ENCODE measurements at places on chromosomes 6 and 20. TPM values are rescaled to one million over a fixed set of nuclear protein-coding genes. Genes with fewer than 3 reads are reported as not detected.
A peak's percentile ranks its signal among the peaks of the same experiment; 100 is the strongest.

Gene RGL2
- 45.5 TPM for total RNA-seq

DNA sequence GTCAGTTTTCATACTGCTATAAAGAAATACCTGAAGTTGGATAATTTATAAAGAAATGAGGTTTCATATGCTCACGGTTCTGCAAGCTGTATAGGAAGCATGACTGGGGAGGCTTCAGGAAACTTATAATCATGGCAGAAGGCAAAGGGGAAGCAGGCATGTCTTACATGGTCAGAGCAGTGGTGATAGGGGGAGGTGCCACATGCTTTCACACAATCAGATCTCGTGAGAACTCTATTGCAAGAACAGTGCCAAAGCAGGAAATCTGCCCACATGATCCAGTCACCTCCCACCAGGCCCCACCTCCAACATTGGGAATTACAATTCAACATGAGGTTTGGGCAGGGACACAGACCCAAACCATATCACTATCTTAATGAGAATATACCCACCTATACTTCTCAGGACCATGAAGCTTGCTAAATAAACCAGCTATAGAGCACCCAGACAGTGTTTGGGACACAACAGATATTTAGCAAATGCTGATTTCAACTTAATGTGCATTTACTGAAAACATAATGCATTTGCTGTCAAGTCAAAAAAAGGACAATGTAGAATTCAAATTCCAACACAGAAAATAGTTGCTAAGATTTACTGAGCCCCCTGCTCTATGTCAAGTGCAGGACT lies 63.8 kb downstream of the TNFRSF21 start:
- no peak for DNase-seq

DNA sequence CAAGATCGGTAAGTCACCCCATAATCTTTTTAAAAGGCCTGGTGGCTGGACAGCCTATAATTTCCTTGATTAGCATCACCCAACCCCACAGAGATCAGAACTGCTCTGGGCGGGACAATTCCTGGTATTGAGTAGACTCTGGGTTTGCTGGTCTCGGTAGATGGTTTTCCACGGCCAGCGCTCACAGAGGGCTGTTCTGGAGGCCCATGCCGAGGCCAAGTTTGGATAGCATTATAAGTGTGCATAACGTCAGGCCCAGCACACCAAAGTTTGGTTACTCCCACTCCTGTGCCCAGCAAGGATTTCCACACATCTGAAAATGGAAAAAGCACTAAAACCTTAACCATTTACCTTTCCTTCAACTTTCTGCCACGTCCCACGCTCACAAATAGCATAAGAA lies 104.7 kb upstream of the RREB1 start:
- DNase-seq: no peak

Gene COL19A1
- total RNA-seq: not detected

DNA sequence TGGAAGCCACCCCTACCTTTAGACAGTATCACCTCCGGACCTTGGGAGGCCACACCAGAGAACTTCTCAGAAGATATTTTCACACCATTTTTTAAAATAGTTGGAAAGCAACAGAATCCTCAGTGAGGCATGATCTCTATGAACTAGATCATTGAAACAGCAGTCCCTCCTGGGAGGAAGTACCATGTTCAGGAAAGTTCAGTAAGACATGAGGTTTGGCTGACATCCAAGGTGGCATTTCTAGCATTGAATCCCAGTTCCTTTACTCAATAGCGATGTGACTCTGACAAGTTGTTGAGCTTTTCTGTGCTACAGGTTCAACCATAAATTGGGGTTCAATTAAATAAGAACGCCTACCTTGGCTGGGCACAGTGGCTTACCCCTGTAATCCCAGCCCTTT lies 169.0 kb downstream of the TBC1D7 start:
- no peak for DNase-seq

DNA sequence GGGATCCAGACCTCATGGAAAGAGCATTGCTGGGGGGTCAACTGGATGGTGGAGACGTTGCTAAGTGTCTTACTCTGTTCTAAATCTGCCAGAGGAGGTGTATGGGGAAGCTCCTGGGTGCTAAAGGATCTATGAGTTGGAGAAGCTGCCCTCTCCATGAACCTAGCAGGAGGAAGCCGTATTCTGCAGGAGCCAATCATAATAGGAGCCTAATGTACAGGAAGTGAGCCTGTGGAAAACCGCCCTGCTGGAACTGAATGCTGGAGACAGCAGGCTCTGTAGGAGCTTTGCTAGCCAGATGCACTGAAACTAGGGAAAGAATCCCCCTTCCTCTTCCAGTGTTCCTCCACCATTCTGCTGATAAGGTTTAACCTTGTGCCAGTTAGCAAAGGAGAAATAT lies 10.9 kb downstream of the CASP8AP2 start:
- no peak for DNase-seq

- DNase-seq: no peak
Observed at GRCh38 chr20:37416100-37416847, 70.3 kb downstream of the SRC start.

DNA sequence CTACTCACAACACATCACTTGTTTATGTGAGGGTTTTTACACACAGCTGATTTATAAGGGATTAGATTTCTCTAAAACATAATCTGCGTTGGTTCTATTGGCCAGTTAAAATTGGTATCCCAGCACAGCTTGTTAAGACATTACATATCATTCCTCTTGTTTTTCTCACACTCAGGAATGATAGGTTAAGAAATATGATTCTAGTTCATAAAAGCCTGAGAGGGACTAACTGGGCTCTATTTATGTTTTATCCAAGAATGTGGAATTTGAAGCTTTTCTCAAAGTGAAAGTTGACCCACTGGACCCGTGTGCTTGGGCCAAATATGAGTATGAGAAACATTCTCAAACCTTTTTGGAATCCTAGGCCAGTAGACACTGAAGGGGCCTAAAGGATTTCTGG lies 117.3 kb downstream of the TMEM170B start:
- DNase-seq: no peak

DNA sequence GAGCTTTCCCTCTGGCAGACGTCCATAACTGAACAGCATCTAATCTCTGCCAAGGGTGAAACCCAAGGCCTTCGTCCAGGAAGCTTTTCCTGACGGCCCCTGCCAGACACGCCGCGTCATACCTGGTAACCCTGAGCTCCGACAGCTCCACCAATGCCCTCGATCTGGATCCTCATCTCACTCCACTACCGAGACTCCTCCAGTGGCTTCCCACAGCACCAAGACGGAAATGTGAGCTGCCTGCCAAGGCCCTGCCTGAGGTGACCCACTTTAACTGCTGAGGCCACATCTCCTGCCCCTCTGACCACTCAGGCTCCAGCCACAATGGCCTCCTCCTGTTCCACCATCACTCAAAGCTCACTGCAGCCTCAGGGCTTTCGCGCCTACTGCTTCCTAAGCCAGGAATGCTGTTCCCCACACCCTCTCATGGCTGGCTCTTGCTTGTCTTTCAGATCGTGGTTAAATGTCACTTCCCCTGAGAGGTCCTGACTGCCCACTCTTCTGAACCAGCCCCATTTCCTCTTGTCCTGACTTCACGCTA lies 143.2 kb downstream of the PREX1 start:
- no peak for DNase-seq

- no peak for DNase-seq
Observed at GRCh38 chr20:33827634-33828325, 16.6 kb downstream of the CHMP4B start.

GRCh38 chr20:46144432-46145025 lies 26.4 kb downstream of the CD40 start:
- DNase-seq: no peak

DNA sequence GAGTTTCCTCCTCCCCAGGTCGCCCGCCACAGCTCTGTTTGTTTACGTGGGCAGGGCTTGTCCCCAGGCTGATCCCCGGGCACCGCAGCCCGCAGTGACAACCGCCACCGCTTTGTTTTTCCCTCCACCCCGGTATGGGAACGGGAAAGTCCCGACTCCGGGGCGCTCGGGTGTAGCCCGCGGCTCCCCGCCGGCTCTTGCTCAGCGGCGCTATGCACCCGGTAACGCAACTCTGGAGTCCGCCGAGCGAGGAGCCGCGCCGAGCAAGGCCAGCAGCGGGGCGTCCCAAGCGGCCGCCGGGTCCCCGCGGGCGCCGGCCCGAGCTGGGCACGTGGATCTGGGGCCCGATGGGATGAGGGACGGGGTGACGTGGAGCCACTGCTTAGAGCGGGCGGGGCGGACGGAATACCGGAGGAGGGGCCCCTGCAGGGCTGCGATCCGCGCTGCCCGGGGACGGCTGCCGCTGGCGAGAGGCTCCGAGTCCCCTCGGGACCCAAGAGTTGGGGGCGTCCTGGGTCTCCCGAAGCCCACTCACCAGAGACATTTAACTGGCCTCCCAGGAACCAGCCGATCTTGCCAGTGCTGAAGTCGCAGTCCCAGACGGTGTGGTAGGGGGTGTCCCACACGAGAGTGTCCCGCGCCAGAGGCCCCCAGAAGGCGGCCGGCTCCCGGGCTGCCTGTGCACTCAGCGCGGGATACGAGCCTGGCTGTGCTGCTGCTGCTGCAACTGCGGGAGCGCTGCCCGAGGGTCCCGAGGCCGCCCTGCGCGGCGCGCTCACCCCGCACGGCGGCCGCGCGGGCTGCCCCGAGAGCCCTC lies 497 bp downstream of the ACSS1 start:
- DNase-seq: no peak

- DNase-seq: no peak
Observed at GRCh38 chr6:31972709-31973350, 892 bp upstream of the DXO start.

Gene ZC3H12D
- not detected for total RNA-seq

- DNase-seq: no peak
Observed at GRCh38 chr6:41277605-41278004, 8.9 kb downstream of the TREM1 start.

Gene ANKRD66
- not detected for total RNA-seq

Gene CEBPB
- 105 TPM for total RNA-seq

DNA sequence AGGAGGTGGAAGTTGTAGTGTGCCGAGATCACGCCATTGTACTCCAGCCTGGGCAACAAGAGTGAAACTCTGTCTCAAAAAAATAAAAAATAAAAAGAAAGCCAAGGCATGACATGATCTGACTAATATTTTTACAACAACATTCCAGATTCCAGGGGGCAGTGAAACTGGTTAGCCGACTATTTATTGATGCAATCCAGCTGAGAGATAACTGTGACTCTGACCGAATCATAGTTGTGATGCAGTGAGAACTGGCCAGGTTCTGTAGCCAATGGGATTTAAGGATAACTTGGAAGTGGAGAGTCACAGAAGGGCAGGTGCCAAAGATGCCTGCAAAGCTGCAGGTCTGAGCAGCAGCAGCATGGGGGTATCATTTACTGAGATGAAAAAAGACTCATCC lies 82.9 kb upstream of the TSHZ2 start:
- peak; percentile 10 for DNase-seq

DNA sequence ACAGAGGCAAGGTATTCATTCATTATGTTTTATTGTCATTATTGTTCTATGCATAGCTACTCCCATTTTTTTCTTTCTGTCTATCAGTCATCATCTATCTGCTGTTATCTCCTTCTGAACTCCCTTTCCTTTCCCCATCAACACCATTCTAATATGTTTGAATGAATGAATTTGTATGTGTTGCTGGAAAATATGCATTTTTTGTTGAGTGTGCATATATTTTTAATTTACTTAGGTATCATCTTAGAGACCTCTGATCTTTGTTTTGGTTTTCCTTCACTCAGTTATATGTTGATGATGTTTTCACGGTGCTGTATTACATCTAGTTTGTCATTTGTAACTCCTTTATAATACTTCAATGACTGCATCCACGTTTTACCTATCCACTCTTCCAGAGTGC lies 12.1 kb upstream of the PRL start:
- no peak for DNase-seq

- DNase-seq: peak; percentile 81
Observed at GRCh38 chr20:32465092-32465900, 107.2 kb downstream of the ASXL1 start.

GRCh38 chr20:38304845-38305447 lies 990 bp downstream of the BPI start:
- DNase-seq: no peak

Gene C6orf118
- total RNA-seq: 0.04 TPM

Gene PAK5
- 0.17 TPM for total RNA-seq

DNA sequence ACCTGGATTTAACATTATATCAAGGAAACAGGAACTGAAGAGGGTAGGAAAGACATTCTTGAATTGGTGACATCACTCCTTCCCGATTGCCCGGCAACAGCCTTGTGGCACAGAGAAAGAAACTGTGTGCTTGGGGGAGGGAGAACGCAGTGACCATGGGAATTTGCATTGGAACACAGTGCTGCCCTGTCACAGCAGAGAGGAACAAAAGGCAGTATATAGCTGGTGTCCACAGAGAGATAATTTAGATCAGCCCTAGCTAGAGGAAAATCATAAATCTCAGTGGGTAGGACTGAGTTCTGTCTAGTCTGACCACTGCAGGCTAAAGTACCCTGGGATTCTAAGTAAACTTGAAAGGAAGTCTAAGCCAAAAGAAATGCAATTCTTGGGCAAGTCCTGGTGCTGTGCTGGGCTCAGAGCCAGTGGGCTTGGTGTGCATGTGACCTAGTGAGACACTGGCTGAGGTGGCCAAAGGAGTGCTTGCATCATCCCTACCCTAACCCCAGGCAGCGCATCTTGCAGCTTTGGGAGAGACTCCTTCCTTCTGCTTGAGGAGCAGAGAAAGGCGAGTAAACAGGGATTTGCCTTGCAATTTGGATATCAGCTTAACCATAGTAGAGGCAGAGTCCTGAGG lies 697.6 kb downstream of the HACE1 start:
- DNase-seq: no peak

All from kidney epithelial cell (primary cell).